Left renal cortex interstitium (tissue), 4 donors: ENCODE measurements at places on chromosomes 5 and 9.

GRCh38 chr5:173534664-173535063 is 81.8 kb downstream of the BOD1 start:
- no peak for DNase-seq

- DNase-seq, result no peak
These were observed 217.0 kb downstream of the TMEM38B start for GRCh38 chr9:105911104-105911911.

DNA sequence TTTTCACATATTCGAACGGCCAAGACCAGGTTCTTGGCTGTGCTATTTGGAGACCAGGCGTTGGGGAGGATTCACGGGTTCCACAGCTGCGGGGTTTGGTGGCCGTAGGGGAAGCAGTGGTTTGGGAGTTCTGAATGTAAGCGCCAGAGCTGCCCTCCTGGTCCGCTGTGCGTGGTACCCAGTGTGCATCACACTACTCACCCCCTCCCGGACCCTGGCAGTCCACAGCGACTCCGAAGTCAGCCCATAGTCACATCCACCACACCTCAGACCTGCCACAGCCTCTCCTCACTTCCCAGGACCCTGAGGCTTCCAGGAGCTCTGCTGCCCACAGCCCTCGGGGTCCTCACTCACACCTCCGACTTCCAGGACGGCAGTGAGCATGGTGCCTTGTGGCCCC is 26.8 kb downstream of the AMBP start:
- DNase-seq, result no peak

DNA sequence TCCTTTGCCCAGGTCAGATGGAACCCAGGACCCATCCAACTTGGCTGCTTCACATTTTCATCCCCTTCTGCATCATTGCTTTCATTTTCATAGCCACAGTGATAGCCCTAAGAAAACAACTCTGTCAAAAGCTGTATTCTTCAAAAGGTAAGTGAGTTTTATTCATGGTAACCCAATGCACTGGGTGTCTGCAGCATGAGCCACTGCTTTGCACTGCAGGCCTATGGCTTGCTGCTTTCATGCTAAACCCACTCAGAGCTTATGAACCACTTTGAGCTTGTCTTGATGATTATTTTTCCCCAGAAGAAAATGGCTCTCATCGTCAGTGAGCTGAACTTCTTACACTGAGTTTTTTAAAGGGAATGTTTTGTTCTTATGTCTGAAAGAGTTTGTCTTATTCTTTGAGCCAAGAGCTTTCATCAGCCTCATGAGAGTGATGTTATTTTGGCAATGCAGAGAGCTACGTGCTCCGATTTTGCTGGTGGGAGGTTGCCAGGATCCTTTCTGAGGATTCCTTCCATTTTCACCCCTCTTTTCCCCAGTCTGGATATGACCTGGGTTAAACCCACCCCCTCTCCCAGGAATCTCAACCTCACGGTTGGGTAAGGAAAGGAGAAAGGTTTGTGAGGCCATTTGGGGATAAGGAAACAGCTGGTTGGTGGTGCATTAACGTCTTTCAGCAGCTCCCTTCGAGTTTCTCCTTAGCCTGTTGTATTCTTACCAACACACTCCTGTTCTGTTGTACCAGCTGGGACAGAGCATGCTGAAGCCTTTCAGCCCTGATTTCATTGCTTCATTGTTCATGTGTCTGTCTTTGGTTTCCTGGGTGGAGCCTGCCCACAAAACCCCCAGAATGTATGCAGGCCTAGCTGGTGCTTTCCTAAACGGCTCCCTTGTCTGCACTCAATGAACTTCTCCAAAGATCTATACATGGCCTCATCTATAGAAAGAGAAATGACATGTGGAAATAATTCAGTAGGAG is 47.6 kb downstream of the PDCD1LG2 start:
- no peak for DNase-seq

GRCh38 chr5:118561971-118562370 is 426.4 kb downstream of the DTWD2 start:
- DNase-seq, result no peak

GRCh38 chr5:10576121-10576789 is 12.4 kb downstream of the ANKRD33B start:
- DNase-seq, result no peak

DNA sequence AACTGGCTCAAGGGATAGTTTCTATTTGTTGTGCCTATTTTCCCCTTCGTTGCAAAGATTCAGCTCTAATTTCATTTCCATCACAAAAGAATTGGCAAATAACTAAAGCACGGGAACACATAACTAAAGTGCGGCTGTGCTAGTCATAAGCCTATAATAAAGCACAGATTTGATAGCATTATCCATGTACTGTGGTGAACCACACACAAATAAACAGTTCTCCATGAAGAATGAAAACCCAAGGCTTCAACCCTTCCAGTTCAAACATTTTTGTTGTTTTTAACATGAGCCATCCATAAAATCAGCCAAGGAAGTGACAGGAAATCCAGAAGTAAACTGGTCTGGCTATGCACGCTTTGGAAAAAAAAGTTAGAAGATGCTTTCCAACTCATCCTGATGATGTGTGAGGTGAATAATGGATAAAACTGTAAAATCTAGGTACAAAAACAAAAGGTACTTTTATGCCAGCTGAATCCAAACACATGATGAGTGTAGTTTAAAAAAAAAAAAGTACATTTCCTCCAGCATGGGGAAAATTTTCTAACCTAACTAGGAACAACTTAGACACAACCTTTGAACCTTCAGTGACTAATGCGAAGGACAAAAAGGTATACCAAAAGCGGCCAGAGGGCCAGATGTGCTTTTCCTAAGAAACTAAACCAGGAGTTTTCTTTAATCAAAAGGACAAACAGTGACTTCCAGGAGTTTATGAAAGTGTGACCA is 10.2 kb downstream of the ZNF608 start:
- DNase-seq, result no peak

DNA sequence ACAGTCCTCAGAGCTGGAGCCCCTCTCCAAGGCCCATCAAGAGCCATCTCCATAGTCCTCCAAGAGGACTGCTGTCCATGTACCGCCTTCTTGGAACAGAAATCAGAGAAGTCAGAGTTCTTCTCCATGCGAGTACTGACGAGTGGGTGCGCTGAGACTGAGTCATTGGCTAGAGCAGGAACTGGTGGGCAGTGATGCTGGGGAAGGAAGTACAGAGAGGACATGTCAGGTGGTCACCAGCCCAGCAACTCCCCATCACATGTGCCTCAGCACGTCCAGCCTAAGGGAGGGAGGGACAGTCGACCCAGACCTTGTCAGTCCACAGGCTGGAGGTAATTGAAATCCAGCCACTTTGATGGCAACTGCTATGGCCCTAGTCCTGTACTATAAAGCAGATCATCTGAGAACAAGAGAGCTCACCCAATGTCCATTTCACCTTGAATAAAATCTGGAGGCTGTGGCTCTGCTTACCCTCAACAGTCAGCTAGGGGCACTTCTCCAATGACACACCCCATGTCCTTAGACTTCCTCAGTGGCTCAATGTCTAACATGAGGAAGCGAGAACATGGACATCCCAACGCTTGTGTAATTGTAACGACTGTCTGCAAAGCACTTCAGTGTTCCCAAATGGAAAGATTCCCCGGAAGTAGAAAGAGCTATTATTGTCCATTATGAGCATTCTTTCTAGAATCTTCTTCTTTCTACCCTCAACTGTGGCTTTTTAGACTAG is 15.0 kb upstream of the FBP1 start:
- DNase-seq, result no peak

GRCh38 chr9:136292026-136292538 is 11.8 kb downstream of the CCDC187 start:
- DNase-seq, result no peak

DNA sequence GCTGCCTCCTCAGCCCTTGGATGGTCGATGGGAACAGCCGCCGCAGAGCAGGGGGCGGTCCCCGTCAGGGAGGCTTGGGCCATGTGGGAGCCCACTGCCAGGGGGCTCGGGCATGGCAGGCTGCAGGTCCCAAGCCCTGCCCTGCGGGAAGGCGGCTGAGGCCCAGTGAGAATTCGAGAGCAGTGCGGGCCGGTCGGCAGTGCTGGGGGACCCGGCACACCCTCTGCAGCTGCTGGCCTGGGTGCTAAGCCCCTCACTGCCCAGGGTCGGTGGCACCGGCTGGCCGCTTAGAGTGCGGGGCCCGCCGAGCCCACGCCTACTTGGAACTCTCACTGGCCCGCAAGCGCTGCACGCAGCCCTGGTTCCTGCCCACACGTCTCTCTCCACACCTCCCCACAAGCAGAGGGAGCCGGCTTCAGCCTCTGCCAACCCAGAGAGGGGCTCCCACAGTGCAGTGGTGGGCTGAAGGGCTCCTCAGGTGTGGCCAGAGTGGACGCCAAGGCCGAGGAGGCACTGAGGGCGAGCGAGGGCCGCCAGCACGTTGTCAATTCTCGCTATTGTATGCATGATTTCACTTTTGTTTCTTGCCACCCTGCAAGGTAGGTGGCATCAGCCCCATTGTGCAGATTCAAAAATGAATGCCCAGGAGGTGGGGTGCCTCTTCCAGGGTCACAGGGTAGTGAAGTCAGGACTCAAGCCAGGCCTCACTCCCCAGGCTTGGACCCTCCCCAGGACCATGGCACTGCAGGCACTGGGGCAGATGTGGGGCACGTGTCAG is 48.6 kb downstream of the COL15A1 start:
- no peak for DNase-seq

- DNase-seq, result no peak
These were observed 308.6 kb upstream of the EFNA5 start for GRCh38 chr5:107979291-107979690.

GRCh38 chr9:129406278-129407225 is 214.3 kb downstream of the C9orf50 start:
- no peak for DNase-seq

- DNase-seq, result no peak
These were observed 132.8 kb downstream of the OR2K2 start for GRCh38 chr9:111197256-111197655.

DNA sequence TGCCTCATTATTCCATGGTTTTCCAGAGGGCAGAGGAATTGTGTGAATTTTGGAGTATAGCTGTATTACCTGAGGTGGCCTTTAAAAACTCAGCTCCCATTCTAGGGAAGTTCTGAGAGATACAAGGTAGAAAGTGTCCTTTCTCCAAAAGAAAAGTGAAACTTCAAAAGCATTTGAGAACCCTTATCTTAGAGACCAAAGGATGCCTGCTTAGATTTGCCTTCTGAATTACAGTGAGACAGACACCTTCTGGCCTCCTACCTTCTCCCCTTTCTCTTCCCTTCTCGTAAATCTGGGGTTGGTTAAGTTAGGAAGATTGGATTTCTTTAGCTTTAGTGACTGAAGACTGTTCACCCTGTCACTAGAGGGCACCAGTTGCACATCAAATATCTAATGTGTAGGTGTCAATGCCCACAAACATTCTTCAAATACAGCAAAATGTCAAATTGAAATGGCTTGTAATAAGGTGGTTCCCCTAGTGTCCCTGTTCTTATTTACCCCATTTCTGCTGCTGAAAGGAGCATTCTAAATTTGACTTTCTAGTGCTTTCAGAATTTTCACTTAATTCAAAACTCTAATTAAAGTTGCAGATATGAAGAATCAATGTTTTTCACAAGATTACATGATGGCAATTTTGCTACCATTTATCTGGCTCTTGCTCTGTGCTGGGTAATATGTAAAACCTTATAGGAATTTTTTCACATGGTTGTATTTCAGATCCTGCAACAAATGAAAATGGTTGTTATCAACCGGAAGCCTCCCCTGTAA is 46.7 kb downstream of the PRRC1 start:
- DNase-seq, result peak; percentile 50

GRCh38 chr9:113682297-113682771 is 193.8 kb upstream of the ZNF618 start:
- DNase-seq, result no peak

DNA sequence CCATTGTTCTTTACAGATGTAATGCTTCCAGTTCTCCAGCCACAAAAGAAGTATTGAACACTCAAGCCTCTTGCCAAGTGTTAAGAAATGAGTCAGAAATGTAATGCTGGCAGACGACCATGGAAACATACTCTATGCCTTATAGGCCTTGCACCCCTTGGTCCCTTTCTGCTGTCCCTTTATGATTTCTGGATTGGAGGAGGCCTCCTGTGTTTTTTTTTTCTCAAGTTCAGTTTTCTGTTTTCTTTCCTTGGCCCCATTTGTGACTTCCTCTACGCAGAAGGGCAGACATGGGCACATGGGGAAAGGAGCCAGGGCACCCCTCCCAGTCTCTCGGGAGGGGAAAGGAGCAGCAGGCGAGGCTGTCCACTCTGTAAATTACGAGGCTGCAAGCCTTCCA is 53.4 kb downstream of the SNX18 start:
- no peak for DNase-seq

DNA sequence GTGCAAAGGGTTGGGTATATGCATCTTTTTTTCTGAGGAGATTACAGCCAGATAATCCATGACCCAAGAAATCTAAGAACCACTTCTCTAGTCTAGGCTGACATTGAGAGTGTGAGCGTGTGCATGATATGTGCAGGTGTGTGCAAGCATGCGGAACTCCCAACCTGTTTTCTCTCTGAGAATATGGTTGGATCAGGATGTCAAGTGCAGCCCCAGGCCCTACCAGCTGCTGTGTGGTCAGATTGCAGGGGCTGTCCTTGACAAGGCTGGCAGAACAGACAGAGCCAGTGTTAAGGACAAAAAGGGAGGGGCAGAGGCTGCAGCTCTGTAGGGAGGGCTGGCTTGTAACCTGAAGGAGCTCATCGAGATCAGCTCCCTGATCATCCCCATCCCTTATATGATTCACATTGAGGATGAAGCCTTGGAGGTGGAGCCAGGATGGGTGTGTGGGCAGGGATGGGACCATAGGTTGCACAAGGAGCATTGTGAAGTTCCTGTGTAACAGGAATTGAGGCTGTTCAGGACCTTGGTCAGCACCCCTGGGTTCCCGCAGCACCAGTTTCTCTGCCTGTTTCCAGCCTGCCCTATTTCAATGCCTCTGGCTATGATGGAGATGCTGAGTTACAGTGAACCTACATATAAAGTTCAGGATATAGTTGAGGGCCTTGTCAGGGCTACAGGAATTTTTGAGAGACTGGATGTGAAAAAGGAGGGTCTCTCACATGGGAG is 52.6 kb upstream of the ARAP3 start:
- no peak for DNase-seq

DNA sequence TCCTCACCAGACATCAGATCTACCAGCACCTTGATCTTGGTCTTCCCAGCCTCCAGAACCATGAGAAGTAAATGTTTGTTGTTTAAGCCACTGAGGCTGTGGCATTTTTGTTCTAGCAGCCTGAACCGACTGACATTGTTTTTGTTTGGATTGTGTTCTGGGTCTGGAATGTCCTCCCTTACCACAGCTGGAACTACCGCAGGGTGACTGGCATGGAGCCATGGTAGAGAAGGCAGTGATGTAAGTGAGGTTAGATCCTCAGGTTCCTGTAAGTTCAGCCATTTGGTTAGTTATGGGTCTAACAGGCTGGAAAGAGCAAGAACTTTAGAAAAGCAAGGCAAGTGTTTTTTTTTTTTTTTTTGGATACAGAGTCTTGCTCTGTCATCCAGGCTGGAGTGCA is 209.3 kb downstream of the DAB2IP start:
- DNase-seq, result no peak
